ENCODE measurements at places on chromosomes 3 and 15. TPM values are rescaled to one million over a fixed set of nuclear protein-coding genes. Genes with fewer than 3 reads are reported as not detected.

Gene CCDC39
- not detected for total RNA-seq

- H3K27ac ChIP-seq, result no peak overlapping the region
- H3K4me3 ChIP-seq, result no peak overlapping the region
- no peak for DNase-seq
- H3K4me1 ChIP-seq, result peaks cover 12% of the 10 kb centered on the region
- peaks cover 18% of the 10 kb centered on the region for H3K36me3 ChIP-seq
Observed at GRCh38 chr3:52527039-52527731, 6.5 kb downstream of the NT5DC2 start.

Gene SENP2
- 44.3 TPM for total RNA-seq

DNA sequence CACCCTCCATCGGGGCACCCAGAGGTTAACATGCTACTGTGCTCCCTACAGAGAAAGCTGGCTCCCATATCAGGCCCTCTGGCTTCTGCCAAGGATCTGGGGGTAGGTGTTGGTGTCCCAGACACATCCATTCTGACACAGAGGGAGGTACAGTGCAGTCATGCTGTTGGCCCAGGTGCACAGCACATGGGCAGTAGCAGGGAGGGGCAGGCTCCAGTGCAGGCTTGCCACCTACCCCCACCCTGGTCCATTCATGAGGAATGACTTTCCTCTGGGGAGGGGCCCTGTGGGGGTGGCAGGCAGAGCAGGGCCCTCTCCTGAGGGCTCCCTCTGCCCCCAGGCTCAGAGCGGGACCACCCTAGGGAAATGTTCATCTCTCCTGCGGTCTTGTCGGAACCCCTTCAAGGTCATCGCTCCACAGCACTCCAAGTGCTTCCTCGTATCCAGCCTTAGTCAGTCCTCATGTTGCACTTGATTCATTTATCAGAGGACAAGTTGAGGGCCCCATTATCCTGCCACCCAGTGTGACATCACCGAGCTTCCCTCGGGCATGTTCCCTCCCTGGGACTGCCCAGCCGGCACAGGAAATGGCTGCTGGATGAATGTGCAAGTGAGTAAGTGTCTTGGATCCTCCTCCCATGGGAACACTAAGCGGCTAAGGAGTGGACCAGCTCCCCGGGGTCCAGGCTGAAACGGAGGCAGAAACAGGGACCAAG lies 10.0 kb downstream of the DUSP7 start:
- peaks cover 17% of the 10 kb centered on the region for H3K36me3 ChIP-seq
- H3K4me3 ChIP-seq, result peak overlapping the region; percentile 41
- no peaks in the 10 kb centered on the region for H3K27me3 ChIP-seq

DNA sequence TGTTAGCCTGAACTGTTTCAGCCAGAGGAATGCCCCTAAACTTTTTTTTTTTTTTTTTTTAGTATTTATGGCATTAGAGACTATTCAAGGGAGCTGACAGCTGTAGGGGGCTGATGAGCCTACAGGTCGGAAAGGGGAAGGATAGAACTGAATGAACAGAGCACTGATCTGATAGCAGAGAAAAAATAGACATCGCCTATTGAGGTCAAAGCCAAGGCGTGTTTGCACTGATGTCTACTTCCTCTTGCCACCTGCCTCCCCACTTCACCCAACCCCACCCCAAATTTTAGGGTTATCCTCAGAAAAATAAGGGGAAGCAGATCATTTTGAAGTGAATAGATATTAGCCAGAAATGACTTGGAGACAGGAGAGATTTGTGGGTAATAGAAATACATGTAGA lies 3.0 kb upstream of the ZMAT3 start:
- peaks cover 9% of the 10 kb centered on the region for H3K4me1 ChIP-seq
- no peak overlapping the region for H3K27ac ChIP-seq

DNA sequence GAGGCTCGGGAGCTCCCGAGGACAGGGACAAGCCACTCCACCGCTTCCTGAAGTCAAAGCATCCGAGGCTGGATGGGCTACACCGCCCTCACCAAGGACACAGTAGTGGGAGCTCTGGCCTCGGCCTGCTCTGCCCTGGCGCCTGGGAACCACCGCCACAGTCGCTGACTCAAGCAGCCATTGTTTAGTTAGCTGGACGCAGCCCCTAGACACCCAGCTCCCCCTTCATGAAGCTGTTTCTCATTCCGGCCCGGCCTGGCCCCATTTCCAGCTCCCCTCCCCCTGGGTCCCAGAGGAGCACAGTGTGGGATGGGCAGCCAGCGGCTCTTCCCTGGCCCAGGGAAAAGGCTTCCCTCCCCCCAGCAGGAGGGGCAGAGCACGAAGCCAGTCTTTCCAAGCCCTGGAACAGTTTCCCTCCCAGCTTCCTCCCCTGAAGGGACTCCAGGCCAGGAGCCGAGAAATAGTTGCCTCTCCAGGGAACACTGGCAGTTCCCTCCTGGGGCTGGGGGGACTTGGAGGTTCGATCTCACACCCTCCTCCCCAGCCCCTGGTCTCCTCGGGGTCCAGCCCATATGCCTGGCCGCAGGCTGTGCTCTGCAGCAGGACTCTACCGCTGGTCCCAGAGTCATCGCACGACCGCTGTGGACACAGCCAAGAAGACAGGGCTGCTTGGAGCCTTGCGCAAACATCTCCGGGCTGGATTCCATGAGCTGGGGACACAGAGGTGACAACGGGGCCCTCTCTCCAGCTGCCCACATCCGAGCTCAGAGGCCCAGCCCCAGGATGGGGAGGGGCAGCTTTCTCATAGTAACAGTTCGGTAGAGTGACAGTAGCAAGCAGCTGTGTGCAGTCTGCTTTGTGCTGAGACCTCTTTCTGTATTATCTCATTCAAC lies 10.0 kb downstream of the PLXND1 start:
- H3K36me3 ChIP-seq, result no peaks in the 10 kb centered on the region
- DNase-seq, result no peak
- no peak overlapping the region for H3K27ac ChIP-seq
- no peaks in the 10 kb centered on the region for H3K27me3 ChIP-seq
- no peak overlapping the region for H3K4me3 ChIP-seq
- H3K4me1 ChIP-seq, result no peaks in the 10 kb centered on the region

- no peak for DNase-seq
- peaks cover under 1% of the 10 kb centered on the region for H3K36me3 ChIP-seq
- no peaks in the 10 kb centered on the region for H3K27me3 ChIP-seq
- H3K4me3 ChIP-seq, result no peak overlapping the region
- H3K27ac ChIP-seq, result no peak overlapping the region
Observed at GRCh38 chr3:38519651-38520050, 23.5 kb downstream of the EXOG start.

GRCh38 chr3:193780810-193781478 lies 187.9 kb downstream of the OPA1 start:
- no peaks in the 10 kb centered on the region for H3K36me3 ChIP-seq
- H3K4me3 ChIP-seq, result no peak overlapping the region
- H3K27ac ChIP-seq, result peak overlapping the region; percentile 78
- DNase-seq, result peak; percentile 95
- no peaks in the 10 kb centered on the region for H3K27me3 ChIP-seq

DNA sequence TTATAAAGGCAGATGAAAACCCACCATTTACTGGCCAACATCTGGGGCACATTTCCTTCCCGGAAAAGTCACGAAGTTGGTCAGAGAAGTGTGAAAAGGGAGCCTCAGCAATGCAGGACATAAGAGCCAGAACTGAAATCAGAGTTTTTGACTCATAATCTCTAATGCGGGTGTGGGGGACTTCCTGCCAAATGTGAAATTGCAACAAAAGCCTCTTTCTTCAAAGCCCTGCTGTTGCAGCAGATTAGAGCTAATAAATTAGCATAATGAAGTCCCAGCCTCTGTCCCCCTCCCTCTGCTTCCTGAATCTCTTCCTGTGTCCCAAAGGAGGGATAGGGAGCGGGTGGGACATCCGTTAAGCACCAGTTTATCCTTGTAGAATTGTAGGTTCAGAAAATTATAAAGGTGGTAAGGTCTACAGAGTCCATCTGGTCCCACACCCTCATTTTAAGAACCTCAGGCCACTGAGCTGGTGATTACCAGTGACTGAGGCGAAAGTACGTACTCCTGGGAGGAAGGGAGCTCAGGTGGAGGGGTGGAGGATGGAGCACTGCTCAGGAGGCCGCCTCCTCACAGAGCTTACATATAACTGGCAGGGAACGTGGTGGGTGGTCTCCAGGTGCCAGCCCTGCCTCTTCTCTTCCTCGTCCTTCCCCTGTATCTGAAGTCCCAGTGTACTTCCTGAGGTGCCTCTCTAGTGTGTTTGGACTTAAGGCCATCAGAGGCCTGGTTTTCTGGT lies 35.0 kb downstream of the ST6GAL1 start:
- H3K4me1 ChIP-seq, result no peaks in the 10 kb centered on the region
- DNase-seq, result no peak
- no peaks in the 10 kb centered on the region for H3K27me3 ChIP-seq
- no peak overlapping the region for H3K4me3 ChIP-seq

- peak; percentile 61 for DNase-seq
- no peaks in the 10 kb centered on the region for H3K27me3 ChIP-seq
- no peak overlapping the region for H3K4me3 ChIP-seq
- no peaks in the 10 kb centered on the region for H3K4me1 ChIP-seq
- H3K27ac ChIP-seq, result no peak overlapping the region
Observed at GRCh38 chr3:146382386-146382785, 87.0 kb downstream of the PLSCR2 start.

DNA sequence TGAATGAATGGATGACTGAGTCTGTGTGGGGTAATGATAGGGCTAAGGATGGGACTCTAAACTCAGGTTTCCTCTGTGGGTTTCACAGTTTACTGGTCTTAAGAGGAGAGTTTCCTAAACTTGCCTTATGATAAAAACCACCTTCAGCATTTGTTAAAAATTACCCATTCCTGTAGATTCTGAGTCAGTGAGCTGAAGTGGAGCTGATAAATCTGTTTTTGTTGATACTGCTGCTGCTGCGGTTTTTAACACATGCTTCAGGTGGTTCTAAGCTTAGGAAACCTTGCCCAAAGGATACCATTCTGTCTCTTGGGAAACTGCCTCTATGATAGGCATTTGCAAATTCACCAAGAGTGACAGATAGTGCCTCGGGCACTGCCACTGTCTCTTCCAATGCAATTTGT lies 52.6 kb downstream of the MECOM start:
- no peak overlapping the region for H3K27ac ChIP-seq
- peaks cover 32% of the 10 kb centered on the region for H3K4me1 ChIP-seq
- no peaks in the 10 kb centered on the region for H3K27me3 ChIP-seq
- H3K4me3 ChIP-seq, result no peak overlapping the region

GRCh38 chr15:64961013-64961412 lies 28.7 kb downstream of the SPG21 start:
- H3K4me1 ChIP-seq, result no peaks in the 10 kb centered on the region
- no peaks in the 10 kb centered on the region for H3K27me3 ChIP-seq
- DNase-seq, result no peak
- H3K36me3 ChIP-seq, result peaks cover 18% of the 10 kb centered on the region
- no peak overlapping the region for H3K27ac ChIP-seq

Gene TRIM42
- total RNA-seq, result not detected

Gene SPTSSB
- 78.0 TPM for total RNA-seq

GRCh38 chr3:102336130-102336529 lies 98.7 kb upstream of the ZPLD1 start:
- H3K4me1 ChIP-seq, result peaks cover 27% of the 10 kb centered on the region
- no peaks in the 10 kb centered on the region for H3K36me3 ChIP-seq
- DNase-seq, result peak; percentile 94
- H3K4me3 ChIP-seq, result no peak overlapping the region
- no peaks in the 10 kb centered on the region for H3K27me3 ChIP-seq
- H3K27ac ChIP-seq, result peak overlapping the region; percentile 57

GRCh38 chr15:66740802-66741201 lies 38.8 kb downstream of the SMAD6 start:
- peaks cover 32% of the 10 kb centered on the region for H3K4me1 ChIP-seq
- H3K27ac ChIP-seq, result no peak overlapping the region
- DNase-seq, result peak; percentile 68
- no peak overlapping the region for H3K4me3 ChIP-seq

- H3K4me1 ChIP-seq, result no peaks in the 10 kb centered on the region
- H3K36me3 ChIP-seq, result no peaks in the 10 kb centered on the region
- peak; percentile 52 for DNase-seq
- H3K4me3 ChIP-seq, result no peak overlapping the region
Observed at GRCh38 chr3:71702131-71703024, 22.8 kb downstream of the EIF4E3 start.

Gene ABI3BP
- total RNA-seq, result 31.6 TPM

- peaks cover 61% of the 10 kb centered on the region for H3K4me1 ChIP-seq
- no peaks in the 10 kb centered on the region for H3K36me3 ChIP-seq
- no peak for DNase-seq
- no peak overlapping the region for H3K4me3 ChIP-seq
- peak overlapping the region; percentile 91 for H3K27ac ChIP-seq
Observed at GRCh38 chr15:40065166-40065565, 26.2 kb upstream of the SRP14 start.

DNA sequence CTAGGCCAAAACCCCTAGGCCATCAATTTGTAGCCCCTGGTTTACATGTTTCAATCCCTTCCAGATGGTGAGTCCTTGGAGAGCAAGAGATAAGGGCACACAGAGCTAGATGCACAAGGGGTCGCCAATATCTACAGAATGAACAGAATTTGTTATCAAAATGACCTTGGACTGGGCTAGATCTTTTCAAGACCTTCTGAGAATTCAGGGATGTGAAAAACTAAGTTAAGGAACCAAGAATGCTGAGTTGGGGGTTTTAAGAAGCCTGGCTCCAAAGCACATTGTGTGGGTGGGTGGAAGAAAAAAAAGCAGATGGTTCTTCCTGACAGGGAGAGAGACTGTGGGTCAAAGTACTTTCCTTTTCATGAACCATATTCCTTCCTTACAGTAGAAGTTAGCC lies 10.2 kb downstream of the CDCP1 start:
- DNase-seq, result no peak
- peak overlapping the region; percentile 93 for H3K27ac ChIP-seq
- no peak overlapping the region for H3K4me3 ChIP-seq
- H3K27me3 ChIP-seq, result no peaks in the 10 kb centered on the region

Gene RLBP1
- not detected for total RNA-seq

DNA sequence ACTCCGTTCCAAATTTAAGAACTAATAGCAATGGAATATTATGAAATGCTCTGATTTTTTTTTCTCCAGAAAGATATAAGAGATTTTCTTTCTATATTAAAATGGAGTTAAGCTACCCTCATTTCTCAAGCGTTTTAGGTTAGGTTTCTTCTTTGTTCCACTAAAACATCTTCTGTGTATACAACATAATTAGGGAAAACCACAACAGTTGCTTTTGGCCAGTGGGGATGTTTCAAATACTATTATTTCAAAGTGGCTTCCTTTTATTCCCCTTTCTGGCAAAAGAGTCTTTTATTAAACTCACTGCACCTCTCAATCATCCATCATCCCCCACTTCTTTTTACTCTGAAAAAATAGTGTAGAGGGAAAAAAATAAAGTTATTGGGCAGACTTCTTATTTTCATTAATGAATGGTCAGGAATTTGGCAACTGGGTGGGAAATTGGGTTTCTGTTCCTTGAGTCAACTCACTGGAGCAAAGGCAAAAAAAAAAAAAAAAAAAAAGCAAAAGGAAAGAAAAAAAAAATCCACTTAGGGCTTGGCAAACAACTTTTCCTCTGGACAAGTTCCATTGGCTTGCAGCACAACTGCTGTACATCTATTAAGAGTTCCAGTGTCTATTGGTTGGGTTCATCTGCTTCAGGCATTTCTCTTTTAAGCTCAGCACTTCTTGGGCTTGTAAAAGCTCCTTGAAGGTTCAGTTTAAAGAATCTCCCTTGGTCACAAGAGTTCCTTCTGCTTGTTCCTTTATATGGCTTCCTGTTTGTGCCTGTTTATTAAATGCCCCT lies 963.4 kb downstream of the ROBO1 start:
- H3K27me3 ChIP-seq, result no peaks in the 10 kb centered on the region
- no peaks in the 10 kb centered on the region for H3K36me3 ChIP-seq
- DNase-seq, result no peak
- peaks cover 9% of the 10 kb centered on the region for H3K4me1 ChIP-seq
- H3K4me3 ChIP-seq, result no peak overlapping the region
- peak overlapping the region; percentile 3 for H3K27ac ChIP-seq

- no peak overlapping the region for H3K27ac ChIP-seq
- no peaks in the 10 kb centered on the region for H3K4me1 ChIP-seq
- no peak overlapping the region for H3K4me3 ChIP-seq
- H3K36me3 ChIP-seq, result no peaks in the 10 kb centered on the region
- H3K27me3 ChIP-seq, result peaks cover 10% of the 10 kb centered on the region
- peak; percentile 71 for DNase-seq
Observed at GRCh38 chr3:186849374-186849975, 7.0 kb downstream of the ADIPOQ start.

Gene EBLN2
- total RNA-seq, result 3.8 TPM

Gene TRPM1
- not detected for total RNA-seq

All from PC-3 (cell line).